ENCODE measurements at places on chromosomes 1 and 21.

GRCh38 chr1:159867664-159868026 lies 5.2 kb upstream of the VSIG8 start:
- no peak for DNase-seq

DNA sequence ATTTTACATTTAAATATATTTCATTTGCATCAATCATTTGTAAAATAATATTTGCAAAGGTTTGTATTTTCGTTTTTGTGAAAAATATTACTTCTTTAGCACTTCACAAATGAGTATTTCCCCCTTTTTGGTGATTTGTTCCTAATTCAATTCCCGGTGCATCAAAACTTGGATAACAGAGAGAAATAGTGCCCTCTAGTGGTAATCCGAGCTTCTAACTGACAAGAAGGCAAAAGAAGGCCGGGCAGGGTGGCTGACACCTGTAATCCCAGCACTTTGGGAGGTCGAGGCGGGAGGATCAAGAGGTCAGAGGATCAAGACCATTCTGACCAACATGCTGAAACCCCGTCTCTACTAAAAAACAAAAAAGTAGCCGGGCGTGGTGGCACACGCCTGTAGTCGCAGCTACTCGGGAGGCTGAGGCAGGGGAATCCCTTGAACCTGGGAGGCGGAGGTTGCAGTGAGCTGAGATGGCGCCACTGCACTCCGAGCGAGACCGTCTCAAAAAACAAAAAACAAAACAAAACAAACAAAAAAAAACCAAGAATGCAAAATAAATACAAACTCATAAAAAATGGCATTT lies 137.7 kb downstream of the COL11A1 start:
- DNase-seq, result no peak

- DNase-seq, result no peak
Observed at GRCh38 chr1:228333739-228334115, 72.9 kb downstream of the TRIM11 start.

DNA sequence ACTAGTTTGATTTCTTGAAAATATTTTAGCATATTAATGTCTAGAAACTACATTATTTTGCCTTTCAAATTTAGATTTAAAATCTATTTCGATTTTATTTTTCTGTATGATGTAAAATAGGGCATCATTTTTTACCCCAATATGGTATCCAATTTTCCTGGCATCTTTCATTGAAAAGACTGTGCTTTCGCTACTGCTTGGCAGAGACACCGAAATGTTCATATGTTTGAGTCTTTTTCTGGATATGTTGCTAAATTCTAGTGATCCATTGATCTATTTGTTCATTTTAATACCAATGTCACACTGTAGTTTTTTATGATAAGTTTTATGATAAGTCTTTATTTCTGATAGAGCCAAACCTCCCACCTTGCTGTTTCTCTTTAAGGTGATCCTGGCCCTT lies 24.3 kb downstream of the ST6GALNAC3 start:
- DNase-seq, result no peak

DNA sequence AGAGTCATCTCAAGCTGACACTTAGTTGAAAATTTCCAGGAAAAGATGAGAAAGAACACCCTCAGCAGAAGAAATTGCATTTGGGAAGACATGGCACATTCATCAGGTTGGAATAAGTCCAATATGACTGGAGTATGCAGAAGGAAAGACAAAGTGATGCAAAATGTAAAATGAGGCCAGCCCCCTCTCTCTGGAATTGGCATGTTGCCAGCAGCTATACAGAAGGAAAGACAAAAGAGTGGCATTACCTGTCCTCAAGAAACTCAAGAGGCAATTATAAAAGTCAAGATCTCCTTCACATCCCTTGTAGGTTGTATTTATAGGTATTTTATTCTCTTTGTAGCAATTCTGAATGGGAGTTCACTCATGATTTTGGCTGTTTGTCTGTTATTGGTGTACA lies 426.3 kb downstream of the AGBL4 start:
- no peak for DNase-seq

GRCh38 chr1:205970486-205970885 lies 27.2 kb upstream of the SLC26A9 start:
- DNase-seq, result no peak

GRCh38 chr1:223405507-223405906 lies 12.3 kb downstream of the CCDC185 start:
- DNase-seq, result no peak

- DNase-seq, result no peak
Observed at GRCh38 chr1:86429835-86430234, 5.9 kb downstream of the CLCA2 start.

GRCh38 chr1:114339379-114339778 lies 171.6 kb downstream of the TRIM33 start:
- DNase-seq, result no peak

DNA sequence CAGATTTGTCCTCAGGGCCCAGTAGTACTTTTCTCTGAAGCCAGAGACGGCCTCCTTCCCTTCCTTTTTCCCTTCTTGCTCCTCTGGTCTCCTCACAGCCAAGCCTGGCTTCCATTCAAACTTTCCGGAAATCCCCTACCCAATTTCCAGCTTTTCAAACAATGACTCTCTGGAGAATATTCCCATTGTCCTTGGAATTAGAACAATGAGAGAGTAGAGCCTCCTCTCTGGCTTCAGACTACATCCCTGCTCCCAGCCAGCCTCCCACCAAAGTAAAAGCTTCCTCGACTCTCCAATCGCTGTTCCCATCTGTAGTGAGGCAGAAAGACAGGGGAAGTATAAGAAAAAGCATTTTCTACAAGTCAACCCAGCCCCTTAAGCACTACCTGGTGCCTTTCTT lies 77.7 kb upstream of the SOX13 start:
- DNase-seq, result no peak

DNA sequence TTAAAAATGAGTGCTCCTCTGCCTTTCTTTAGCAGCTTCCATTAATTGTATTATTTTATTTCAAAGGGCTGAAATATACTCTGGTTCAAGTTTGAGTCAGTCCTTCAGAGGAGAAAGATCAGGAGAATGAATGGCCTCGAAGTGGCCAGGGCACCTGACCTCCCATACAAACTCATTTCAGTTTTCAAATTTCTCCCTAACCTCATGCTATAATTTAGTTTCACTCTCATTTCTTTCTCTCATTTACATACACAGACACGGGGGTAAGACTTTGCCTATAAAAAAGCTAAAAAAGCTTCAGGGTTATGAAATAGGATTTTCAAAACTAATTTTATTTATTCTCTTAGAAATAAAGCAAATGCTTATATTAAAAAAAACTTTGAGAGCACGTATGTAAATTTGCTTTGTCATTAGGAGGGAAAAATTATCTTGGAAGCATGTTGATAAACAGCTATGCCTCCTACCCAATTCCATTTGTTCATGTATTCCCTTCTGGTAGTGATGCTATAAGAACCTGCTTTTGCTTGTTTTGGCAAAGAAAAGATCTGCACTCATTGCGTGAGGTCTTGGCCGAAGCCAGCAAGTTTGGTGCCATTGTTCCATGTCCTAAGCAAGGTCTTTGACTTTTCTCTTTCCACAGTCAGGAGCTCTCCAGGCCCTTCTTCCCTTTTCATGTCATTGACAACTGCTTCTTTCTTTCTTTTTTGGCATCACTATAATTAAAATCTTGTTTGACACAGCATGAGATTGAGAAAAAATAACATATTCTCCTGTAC lies 80.4 kb upstream of the LRRC53 start:
- no peak for DNase-seq
